CD4-positive, CD25-positive, alpha-beta regulatory T cell (primary cell): ENCODE measurements at places on chromosomes 5 and 9. TPM values are rescaled to one million over a fixed set of nuclear protein-coding genes. Genes with fewer than 3 reads are reported as not detected.

GRCh38 chr9:110008663-110009062, 199.3 kb downstream of the C9orf152 start:
- peaks cover 16% of the 10 kb centered on the region for H3K4me1 ChIP-seq
- no peak for DNase-seq
- H3K27ac ChIP-seq, result no peak overlapping the region
- no peaks in the 10 kb centered on the region for H3K36me3 ChIP-seq
- H3K4me3 ChIP-seq, result no peak overlapping the region

DNA sequence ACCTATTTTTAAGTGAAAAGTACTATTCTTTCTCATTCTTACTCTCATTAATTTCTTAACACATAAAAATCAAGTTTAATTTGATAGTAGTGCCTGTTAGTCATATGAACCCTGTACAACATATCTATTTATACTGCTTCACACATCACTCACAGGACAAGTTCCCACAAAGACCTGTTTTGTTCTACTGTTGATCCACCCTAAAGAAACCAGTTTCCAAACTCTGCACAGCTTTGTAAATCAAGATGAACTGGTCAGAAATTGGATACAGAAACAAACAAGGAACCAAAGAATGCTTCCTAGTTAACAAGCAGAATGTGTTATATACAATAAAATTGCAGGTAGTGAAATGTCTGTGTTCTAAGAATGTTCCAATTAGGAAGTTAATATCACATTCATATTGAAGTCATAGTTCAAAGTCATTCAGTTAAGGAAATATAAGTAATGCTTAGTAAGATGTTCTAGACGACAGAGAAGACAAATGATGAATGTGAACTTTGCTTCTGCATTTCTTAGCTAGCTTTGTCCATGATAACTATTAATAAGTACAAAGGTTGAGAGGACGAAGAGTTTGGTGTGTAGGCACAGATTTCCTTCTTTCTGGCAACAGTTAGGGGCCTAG, 33.4 kb downstream of the C9orf85 start:
- DNase-seq, result no peak
- peaks cover 11% of the 10 kb centered on the region for H3K36me3 ChIP-seq
- no peaks in the 10 kb centered on the region for H3K4me1 ChIP-seq
- no peaks in the 10 kb centered on the region for H3K27me3 ChIP-seq

- H3K27me3 ChIP-seq, result no peaks in the 10 kb centered on the region
- H3K27ac ChIP-seq, result no peak overlapping the region
- DNase-seq, result no peak
- no peak overlapping the region for H3K4me3 ChIP-seq
- no peaks in the 10 kb centered on the region for H3K4me1 ChIP-seq
Measured at GRCh38 chr5:67720162-67720772, 495.3 kb upstream of the PIK3R1 start.

DNA sequence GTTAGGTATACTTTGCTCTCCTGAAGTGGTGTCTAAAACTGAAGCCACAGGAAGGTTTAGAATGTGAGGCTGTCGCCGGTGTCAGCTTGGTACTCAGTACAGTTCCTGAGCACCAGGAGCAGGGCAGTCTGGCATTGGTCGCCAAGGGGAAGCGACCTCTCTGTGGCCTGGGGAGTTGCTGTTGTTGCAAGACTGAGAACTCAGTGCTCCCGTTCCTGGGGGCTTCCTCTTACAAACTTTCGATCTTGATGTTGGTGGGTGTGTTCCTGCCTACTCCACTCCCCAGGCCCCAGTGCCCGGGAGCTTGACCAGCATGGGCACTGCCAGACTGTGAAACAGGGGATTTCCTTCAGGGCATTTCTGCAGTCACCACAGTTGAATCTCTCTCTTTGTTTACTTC, 52.4 kb upstream of the PPARGC1B start:
- H3K36me3 ChIP-seq, result no peaks in the 10 kb centered on the region
- H3K4me3 ChIP-seq, result no peak overlapping the region
- no peaks in the 10 kb centered on the region for H3K4me1 ChIP-seq

CA9 gene
- not detected for total RNA-seq

DEPDC1B gene
- total RNA-seq, result 2.0 TPM

SVEP1 gene
- total RNA-seq, result 0.12 TPM
